ENCODE measurements at places on chromosomes 1 and 21.

DNA sequence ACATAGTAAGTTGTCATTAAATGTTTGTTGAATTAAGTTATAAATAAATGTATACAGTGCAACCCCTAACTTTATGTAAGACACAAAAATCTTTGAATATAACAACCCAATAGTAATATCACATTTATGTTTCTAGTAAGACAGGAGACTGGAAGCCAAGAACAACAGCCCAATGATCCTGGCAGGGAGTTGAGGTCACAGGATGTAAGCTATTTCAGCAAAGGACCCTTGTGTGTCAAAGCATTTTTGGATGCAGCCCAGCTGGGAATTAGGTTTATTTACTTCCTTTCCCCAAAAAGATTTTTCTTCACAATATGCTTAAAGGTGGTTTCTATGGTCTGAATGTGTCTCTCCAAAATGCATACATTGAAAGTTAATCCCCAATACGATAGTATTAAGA, 34.0 kb upstream of the ABCA4 start:
- no peak for DNase-seq

- no peak for DNase-seq
Observed at GRCh38 chr1:216331211-216331610, 92.0 kb downstream of the USH2A start.

DNA sequence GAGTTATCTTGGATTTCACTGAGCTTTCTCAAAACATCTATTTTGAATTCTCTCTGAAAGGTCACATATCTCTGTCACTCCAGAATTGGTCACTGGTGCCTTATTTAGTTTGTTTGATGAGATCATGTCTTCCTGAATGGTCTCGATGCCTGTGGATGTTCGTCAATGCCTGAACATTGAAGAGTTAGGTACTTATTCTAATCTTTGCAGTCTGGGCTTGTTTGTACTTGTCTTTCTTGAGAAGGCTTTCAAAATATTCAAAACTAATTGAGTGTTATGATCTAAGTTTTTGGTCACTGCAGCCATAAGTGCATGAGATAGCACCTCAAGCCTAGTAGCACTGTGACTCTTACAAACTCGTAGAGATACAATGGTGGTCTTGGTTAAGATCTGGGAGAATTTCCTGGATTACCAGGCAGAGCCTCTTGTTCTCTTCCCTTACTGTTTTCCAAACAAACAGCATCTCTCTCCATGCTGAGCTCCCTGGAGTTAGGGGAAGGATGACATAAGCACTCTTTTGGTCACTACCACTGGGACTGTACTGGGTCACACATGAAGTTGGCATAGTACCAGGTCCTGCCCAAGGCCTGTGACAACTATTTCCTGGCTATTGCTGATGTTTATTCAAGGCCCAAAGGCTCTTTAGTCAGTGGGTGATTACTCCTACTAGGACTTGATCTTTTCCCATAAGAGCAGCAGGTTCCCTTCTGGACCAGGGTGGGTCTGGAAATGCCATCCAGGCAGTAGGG, 25.6 kb downstream of the SLC22A15 start:
- no peak for DNase-seq

DNA sequence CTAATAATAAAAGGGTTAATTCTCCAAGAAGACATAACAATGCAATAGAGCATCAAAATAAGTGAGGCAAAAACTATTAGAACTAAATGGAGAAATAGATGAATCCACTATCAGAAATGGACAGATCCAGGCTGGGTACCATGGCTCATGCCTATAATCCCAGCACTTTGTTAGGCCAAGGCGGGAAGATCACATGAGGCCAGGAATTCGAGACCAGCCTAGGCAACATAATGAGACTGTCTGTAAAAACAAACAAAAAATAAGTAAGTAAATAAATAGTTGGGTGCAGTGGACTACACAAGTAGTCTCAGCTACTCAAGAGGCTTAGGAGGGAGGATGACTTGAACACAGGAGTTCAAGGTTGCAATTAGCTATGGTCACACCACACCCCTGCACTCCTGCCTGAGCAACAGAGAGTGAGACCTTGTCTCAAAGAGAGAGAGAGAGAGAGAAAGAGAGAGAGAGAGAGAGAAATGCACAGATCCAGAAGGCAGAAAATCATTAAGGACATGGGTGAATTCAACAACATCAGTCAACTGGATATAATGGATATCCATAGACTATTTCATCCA, 12.3 kb downstream of the FRRS1 start:
- no peak for DNase-seq

GRCh38 chr1:9239622-9240401, 5.2 kb downstream of the H6PD start:
- no peak for DNase-seq

DNA sequence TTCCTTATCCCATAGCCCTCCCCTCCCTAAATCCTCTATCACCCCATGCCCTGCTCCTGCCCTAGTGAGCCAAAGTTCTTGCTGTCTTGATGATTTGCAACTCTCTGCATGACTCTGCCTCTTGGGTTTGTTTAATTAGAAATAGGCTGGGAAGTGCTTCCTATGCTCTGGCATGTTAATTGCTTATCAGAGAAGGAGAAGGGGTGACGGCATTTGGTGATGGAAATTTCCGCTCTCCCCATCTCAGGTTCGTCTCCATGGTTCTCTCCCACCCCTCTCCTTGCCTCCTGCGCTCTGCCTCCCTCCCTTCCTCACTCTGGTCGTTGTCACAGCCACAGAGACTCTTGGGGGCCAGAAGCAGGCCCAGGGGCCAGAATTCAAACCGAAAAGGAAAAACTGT, 68.9 kb downstream of the LRRN2 start:
- DNase-seq: no peak

- DNase-seq: no peak
Observed at GRCh38 chr21:39373634-39374033, 24.7 kb upstream of the HMGN1 start.

GRCh38 chr1:233025157-233025556, 74.7 kb downstream of the NTPCR start:
- DNase-seq: no peak

DNA sequence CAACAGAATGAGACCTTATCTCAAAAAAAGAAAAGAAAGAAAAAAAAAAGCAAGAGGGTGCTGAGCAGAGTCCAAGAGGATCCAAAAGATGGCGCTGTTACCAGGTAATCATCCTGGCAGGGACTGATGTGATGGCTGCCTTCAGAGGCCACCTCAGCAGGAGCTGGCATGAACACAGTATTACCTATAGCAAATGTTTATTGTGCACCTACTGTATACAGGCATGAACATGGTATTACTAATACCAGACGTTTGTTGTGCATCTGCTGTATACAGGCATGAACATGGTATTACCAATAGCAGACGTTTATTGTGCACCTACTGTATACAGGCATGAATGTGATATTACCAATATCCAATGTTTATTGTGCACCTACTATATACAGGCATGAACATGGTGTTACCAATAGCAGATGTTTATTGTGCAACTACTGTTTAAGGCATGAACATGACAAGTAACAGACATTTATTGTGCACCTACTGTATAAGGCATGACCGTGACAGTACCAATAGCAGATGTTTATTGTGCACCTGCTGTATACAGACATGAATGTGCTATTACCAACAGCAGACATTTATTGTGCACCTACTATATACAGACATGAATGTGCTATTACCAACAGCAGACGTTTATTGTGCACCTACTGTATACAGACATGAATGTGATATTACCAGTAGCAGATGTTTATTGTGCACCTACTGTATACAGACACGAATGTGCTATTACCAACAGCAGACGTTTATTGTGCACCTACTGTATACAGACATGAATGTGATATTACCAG, 115.1 kb upstream of the TMEM51 start:
- DNase-seq: no peak

DNA sequence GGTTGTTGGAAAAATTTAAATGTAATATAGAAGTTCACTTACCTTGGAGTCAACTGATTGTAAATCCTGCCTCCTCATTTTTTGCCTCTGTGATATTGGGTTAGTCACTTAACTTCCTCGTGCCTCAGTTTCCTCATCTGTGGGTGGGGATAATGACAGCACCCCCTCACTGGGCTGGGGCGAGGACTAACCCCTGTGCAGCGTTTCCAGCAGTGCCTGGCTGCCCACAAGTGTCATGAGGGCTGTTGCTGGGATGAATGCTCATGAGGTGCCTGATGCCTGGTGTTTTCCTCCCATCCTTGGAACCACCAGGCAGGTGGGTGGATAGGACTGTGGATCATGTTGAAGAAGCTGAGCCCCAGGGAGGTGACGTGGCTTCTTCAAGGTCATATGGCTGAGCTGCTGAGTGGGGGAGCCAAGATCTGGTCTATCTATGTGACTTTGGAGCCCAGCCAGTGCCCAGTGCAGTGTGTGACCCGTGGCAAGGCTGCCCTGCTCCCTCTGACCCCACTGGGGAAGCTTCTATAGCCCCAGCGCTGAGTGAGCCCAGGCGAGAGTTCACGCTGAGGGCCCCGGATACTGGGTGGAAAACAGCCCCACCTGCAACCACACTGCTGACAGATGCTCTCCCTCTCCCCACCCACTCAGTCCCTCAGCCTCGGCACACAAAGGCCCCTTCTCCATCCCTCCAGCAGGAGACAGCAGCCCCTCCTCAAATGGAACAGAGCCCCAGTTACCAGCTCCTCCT, 446.0 kb downstream of the PTPRU start:
- DNase-seq: no peak

DNA sequence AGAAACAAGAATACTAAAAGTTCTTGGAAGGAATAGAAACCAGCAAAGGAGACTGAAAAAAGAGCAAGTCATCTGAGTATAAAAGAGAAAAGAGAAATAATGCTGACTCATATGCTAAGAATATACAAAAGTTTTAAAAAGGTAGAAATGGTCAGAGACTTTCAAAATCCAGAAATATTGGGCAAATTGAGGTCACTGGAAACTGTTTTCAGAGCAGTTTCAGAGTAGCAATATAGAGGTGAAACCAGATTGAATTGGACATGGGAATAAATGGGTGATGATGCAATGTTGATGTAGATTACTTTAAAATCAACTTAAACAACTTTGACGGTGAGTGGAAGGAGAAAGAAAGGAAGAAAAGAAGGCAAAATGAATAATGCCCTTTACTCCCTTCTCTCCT, 1.8 kb upstream of the RPS6KC1 start:
- DNase-seq: no peak

- DNase-seq: peak; percentile 14
Observed at GRCh38 chr1:180791806-180792205, 120.9 kb upstream of the KIAA1614 start.
